ENCODE measurements at places on chromosomes 3 and 15. TPM values are rescaled to one million over a fixed set of nuclear protein-coding genes. Genes with fewer than 3 reads are reported as not detected.

DNA sequence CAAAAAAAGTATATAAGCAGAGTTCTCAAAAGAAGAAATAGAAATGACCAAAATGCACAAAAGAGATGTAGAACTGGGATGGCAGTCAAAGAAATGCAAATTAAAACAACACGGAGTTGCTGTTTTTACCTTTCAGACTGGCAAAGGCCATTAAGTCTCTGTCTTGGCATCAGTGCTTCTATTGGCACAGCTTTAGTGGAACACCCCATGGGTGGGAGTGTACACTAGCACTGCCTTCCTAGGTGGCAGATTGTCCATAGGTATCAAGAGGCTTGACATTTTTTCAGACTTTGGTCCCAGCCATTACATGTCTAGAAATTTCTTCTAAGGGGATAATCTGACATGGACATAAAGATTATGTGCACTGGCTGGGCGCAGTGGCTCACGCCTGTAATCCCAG is 58.1 kb upstream of the VILL start:
- DNase-seq: no peak

GRCh38 chr15:45328663-45329062 is 49.7 kb downstream of the GATM start:
- DNase-seq: no peak

GRCh38 chr3:130576375-130577266 is 59.6 kb downstream of the COL6A6 start:
- DNase-seq: no peak

DNA sequence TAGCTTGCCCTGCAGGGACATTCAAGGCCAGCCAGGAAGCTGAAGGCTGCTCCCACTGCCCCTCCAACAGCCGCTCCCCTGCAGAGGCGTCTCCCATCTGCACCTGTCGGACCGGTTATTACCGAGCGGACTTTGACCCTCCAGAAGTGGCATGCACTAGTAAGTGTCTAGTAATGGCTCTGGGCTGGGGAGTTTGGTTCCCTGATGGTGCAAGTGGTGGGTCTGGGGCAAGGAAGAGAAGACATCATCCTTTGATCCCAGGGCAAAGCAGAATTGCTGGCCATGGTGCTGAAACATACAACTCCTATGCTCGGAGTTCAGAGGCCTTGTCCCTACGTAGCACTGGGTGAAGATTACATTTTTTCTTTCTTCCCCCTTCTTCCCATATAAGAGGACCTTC is 311.4 kb downstream of the EPHB1 start:
- DNase-seq: peak; percentile 61

DNA sequence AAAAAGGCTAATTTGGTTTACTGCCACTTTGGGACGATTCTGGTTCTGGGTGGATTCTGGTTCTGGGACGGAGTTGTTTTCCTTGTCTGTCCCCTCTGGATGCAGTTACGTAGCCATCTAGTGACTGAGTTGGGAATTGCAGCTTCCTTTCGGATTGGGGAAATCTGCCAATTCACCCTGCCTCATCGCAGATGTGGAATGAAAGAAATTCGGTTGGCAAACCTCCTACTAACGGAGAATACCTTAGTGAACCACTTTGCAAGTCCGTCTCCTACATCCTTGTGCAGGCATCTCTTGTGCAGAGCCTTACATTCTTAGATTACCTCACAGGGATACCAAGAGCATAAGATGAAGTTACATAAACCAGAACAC is 31.5 kb upstream of the AP4E1 start:
- peak; percentile 83 for DNase-seq

The TRH gene
- 0.49 TPM for total RNA-seq

The CTXN2 gene
- 0.18 TPM for total RNA-seq

DNA sequence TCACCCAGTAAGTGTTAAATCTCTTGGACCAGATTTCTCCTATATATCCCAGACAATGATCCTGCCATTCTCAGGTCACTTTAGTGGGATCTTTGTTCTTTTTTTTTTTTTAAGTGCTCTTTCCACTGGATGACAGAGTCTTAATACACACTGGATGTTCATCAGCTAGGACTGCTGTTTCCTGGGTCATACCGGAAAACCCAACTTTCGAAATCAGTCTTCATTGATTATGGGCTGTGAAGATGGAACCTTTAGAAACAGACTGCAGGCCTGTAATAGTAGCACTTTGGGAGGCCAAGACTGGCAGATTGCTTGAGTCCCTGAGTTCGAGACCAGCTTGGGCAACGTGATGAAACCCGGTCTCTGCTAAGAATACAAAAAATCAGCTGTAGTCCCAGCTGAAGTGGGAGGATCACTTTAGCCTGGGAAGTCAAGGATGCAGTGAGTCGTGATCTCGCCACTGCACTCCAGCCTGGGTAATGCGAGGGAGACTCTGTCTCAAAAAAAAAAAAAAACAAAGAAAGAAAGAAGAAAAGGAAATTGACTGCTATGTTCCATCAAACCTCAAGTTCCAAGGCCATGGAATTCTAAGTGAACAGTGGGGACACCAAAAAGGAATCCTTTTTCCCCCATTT is 2.3 kb downstream of the EOGT start:
- DNase-seq: no peak

The GJD2 gene
- 0.54 TPM for total RNA-seq
